ENCODE measurements at places on chromosomes 6 and 20.

- no peak for DNase-seq
Observed at GRCh38 chr20:63893999-63894357, 948 bp upstream of the DNAJC5 start.

DNA sequence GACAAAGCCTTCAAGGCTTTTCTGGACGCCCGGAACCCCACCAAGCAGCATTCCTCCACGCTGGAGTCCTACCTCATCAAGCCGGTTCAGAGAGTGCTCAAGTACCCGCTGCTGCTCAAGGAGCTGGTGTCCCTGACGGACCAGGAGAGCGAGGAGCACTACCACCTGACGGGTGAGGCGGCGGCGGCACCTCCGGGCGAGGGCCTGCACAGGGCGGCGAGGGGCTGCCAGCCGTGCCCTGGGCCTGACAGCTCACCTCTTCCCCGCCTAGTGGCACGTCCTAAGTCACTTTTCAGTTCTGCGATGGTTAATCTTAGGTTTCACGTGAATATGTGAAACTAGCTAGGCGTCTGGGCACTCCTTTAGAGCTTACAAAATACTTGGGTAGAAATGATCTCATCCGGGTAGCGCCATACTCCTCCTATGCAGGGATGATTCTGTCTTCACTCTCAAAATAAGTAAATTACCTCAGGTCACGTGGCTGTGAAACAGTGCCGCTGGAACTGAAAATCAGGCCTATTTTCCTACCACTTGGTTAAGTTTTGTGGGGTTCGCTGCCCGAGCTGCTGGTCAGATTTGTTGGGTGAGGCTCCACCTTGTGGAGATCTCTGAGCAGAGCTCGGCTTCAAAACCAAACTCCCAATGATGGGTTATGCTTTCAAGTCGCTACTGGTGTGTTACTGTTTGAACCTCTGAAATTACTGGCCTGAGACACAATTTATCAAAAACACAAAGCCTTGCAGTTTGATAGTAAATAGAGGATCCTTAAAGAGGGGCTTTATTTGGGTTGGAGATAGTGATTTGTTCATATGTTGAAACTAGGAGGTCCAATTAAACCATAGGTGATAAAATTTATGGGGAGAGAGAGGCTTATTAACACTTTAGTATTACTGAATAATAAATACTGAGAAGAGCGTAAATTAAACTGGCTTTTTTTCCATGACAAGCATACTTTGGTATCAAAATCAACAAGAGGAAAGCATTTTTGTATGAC is 15.5 kb upstream of the CLDN20 start:
- peak; percentile 23 for DNase-seq

DNA sequence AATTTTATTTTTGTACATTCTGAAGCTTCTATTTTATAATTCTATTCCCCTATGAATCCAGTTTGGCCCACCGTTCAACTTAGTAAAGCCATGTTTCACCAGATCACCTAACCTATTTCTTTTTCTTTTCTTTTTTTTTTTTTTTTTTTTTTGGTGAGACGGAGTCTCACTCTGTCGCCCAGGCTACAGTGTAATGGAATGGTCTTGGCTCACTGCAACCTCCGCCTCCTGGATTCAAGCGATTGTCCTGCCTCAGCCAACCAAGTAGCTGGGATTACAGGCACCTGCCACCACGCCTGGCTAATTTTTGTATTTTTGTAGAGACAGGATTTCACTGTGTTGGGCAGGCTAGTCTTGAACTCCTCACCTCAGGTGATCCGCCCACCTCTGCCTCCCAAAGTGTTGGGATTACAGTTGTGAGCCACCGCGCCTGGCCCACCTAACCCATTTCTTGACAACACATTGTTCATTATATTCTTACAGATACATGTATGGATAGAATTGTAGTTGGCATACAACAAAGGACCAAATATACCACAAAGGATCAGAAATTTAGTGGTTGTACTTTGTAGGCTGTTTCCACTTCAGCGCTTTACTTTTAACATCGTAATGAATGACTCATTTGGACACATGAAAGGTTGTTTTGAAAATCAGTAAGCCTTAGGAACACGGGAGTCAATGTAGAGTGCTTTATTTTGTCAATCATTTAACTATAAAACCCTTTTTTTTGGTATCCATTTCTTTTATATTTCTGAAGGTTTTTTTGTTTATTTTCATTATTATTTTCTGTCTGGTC is 63.2 kb downstream of the GJA1 start:
- DNase-seq: no peak

DNA sequence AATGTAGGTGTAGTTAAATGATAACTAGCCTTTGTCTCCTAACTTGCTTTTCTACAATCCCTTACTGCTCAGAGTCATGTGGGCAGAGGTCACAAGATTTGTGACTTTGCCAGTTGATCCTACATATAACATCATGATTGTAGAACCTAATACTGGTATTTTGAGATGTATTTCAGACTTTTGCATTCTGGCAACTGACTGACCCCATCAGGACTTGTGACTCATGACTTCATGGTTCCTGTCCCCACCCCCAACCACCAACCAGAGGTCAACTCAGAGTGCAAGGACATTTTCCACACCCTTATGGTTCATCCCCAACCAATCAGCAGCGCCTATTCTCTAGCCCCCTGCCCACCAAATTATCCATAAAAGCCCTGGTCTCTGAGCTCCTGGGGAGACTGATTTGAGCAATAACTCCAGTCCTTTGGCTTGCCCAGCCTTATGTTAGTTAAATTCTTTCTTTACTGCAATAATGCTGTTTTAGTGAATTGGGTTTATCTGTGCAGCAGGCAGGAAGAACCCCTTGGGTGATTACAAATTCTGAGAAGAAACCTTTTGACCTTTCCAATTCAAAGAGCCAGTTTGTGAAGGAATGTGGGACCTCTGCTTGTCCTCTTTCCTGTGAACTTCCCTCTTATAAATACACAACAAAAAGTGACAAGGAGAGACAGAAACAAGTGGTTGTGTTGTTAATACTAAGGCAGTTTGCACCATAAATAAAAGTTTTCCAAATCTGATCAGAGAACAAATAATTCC is 588.7 kb downstream of the UTRN start:
- no peak for DNase-seq

All from neuronal stem cell (in vitro differentiated cells).